ENCODE measurements at places on chromosomes 1 and 21.

- no peak for DNase-seq
Measured at GRCh38 chr21:25550352-25551120, 56.7 kb downstream of the MRPL39 start.

DNA sequence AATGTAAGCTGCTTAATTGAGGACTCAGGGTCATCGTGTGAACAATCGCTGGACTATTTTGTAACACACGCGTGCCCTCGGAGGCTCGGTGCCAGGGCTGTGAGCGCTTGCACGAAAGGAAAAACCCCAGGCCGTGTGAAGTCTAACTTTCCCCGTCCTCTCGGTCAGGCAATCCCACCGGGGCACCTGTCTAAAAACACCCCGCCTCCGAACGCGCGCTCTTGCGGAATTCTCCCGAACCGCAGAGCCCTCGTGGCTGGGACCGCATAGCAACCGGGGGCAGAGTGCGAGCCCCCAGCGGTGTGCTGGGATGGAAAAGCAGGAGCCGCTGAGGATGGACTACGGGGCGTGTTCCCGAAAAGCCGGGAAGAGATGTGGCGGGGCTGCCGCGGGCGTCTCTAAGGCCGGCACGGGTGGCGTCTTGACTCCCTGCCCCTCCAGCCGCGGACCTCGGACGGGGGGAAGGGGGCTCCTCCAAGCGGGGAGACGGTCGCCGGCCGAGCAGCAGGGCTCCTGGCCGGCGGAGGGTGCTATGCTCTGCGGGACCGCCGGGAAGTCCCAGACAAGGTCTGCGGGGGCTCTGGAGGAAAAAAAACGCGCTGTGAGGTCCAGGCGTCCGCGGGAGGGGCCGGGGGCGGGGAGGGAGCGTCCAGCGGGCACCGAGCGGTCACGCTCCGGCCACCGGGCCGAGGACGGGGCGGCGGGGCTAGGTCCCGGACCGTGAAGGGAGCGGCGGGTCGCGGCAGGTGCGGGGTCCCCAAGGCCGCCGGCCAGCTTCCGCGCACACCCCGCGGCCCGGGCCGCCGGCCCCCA is 936 bp downstream of the ZBTB21 start:
- peak; percentile 48 for DNase-seq

GRCh38 chr1:209797978-209798639 is 7.8 kb downstream of the IRF6 start:
- no peak for DNase-seq

GRCh38 chr21:37032877-37033471 is 26.5 kb downstream of the RIPPLY3 start:
- DNase-seq = no peak

- no peak for DNase-seq
Measured at GRCh38 chr1:188590641-188591040, 1761.9 kb downstream of the PLA2G4A start.

DNA sequence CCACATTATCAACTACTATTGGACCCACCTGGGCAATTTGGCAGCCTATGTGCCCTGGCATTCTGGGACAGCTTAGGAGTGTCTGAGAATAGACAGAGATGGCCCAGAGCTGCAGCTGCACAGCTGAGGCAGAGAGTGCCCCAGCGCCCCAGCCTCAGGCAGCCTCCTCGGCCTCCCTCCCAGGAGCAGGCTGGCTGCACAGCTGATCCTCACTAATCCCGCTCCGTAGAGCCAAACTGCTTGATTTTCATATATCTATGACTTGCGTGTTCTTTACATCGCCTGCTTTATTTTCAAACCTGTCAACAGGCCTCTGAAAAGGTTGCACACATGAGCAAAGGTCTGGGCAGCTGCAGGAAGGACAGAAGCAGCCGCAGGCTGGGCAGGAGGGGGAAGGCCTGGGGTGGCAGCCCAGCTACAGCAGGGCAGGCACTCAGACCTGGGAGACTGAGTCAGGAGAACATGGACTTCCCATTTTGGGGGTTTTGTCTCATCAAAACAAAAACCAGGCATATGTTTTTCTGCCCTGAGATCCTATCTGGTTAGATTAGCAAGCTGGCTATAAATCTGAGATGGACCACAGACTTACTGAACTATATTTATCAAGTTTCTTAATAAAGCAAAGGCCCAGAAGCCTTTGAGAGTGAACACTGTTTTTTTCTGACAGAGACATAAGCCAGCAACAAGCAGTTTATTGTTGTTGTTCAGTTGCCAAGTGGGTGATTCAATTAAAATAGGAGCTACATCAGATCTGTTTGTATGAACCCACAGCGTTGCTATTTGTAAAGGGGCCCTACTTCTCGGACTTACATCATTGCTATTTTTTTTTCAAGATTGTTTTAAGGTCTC is 301.8 kb upstream of the DUSP10 start:
- DNase-seq = no peak

DNA sequence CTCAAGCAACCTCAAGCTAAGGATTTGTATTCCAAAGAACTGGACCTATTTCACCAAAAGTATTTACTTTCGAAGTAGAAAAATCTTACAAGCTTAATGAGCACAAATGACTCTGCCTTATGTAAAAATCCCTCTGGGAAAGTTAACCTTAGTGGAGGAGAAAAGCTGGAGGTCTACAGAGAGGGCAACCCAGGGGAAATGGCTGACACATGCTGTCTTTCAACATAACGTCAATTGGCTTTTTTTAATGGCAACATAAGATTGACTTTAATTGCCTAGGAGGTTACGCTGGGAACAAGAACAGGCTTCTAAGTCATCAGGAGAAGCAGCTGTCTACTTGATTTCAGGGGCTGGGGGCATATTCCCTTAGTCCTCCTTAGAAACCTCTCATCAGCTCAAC is 52.3 kb downstream of the UTP25 start:
- DNase-seq = no peak

DNA sequence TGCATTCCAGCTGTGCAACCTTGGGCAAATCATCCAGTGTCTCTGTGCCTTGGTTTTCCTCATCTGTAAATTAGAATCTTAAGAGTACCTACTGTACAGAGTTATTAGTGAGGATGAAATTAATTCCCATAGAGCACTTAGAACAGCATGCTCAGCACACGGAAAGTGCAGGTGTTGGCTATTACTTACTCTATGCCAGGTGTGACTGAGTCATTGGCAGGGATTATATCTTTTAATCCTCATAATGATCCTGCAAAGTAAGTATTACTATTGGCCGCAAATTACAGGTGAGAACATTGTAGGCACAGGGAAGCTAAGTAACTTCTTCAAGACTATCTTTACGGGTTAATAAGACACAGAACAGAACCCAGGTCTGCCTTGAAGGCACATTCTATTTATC is 6.3 kb upstream of the UBE2U start:
- DNase-seq = no peak

DNA sequence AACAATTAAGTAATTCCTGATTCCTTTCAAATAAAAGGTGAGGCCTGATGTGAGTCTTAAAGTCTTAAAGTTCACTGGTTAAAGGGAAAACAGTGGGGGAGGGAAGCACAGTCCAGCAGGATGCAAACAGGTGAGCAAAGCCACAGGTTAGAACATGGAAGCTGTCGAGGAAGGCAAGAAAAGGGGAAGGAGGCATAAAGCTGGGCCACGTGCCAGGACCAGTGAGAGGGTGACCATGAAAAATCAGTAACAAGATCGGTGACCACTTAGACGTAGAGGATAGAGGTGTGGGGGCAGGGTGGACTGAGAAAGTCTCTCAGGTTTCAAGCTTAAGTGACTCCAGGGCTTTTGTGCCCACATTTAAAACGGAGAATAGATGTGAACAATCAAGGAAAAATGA is 231.3 kb downstream of the SETD4 start:
- no peak for DNase-seq

GRCh38 chr1:25487628-25488027 is 55.8 kb upstream of the LDLRAP1 start:
- DNase-seq = peak; percentile 23

All from activated T-cell treated with anti-CD3 and anti-CD28 coated beads, Interleukin-2, amount 50 U/mL, for 72 hours (primary cell).